Testis (tissue), 5 donors: ENCODE measurements at places on chromosomes 7 and 10. TPM values are rescaled to one million over a fixed set of nuclear protein-coding genes. Genes with fewer than 3 reads are reported as not detected.

DNA sequence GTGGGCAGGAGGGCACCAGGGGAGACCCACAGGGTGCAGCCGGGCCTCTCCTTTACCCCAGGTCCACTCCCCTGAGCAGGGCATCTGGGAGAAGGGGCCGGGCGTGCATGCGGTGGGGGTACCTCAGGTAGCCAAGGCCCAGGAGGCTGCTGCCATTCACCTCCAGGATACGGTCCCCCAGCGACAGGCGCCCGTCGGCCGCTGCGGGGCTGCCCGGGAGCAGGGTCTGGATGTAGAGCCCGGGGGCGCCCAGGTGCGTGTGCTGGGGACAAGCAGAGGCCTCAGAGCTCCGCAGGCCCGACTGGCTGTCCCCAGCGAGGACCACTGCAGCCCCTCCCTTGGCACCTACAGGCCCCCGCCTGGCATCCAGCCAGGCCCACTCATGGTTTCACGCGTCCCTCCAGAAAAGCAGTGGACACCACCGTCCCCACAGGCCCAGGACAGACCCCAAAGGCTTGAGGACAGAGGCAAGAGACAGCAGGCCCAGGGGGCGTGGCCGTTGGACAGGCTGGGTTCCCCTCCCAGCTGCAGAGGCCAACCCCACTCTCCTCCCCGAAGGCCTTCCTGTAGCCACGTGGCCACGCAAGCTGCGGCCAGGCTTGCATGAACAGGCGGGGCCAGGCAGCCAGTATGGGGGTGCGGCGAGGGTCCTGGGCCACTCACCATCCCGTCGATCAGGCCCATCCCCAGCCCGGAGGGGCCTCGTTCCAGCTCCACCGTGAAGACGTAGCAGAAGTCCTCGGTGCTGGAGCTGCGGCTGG, 24.3 kb downstream of the AP5Z1 start:
- H3K36me3 ChIP-seq = no peaks in the 10 kb centered on the region
- no peaks in the 10 kb centered on the region for H3K27me3 ChIP-seq
- H3K4me1 ChIP-seq = peaks cover 2% of the 10 kb centered on the region
- H3K4me3 ChIP-seq = no peak overlapping the region

DNA sequence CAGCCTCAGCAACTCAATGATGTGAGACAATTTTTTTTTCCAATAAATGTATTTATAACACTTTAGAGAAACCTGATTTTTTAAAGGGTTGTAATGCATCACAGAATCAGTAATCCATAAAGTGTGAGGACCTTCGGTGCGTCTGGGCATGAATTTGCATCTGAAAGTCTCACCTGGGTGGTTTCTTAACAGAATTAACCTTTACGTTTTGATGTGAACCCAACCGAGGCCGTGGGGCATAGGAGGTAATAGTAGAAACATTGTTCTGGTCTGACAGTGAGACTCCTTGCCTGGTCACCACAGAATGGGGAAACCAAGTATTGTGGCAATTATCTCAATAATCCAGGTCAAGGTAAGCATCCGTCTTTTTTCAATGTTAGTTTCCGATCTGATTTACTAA, 114.6 kb downstream of the PRKCQ start:
- H3K4me1 ChIP-seq = no peaks in the 10 kb centered on the region
- no peak overlapping the region for H3K4me3 ChIP-seq
- DNase-seq = no peak
- no peaks in the 10 kb centered on the region for H3K36me3 ChIP-seq
- H3K27me3 ChIP-seq = no peaks in the 10 kb centered on the region
- H3K27ac ChIP-seq = no peak overlapping the region

Gene TFR2
- 1.5 TPM for total RNA-seq

Gene SEMA3C
- total RNA-seq = 113 TPM

DNA sequence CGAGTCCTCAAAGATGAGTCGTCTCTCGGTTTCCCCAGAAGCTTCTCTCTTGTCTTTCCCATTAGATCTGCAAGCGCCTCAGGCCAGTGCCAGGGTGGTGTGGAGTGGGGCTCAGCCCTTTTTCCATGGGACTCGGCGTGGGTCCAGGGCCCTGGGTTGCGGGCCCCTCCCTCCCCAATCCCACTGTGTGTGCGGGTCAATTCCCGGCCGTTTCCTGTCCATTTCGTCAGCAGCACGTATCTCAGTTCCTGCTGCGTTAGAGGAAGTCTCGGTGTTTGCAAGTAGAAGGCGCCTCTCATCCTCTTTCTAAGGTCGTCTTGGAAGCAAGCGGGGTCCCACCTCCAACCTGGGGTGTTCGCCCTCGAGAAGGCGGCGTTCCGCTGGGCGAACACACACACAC, 25.1 kb upstream of the ADGRA1 start:
- no peaks in the 10 kb centered on the region for H3K36me3 ChIP-seq
- no peak overlapping the region for H3K4me3 ChIP-seq
- H3K27ac ChIP-seq = no peak overlapping the region
- H3K4me1 ChIP-seq = no peaks in the 10 kb centered on the region

Gene MSMB
- total RNA-seq = not detected
